ENCODE measurements at places on chromosomes 2 and 18.

GRCh38 chr2:200507179-200507578 lies 2.7 kb downstream of the KCTD18 start:
- no peak for DNase-seq

- DNase-seq = no peak
Measured at GRCh38 chr18:35110554-35111485, 69.6 kb downstream of the MAPRE2 start.

DNA sequence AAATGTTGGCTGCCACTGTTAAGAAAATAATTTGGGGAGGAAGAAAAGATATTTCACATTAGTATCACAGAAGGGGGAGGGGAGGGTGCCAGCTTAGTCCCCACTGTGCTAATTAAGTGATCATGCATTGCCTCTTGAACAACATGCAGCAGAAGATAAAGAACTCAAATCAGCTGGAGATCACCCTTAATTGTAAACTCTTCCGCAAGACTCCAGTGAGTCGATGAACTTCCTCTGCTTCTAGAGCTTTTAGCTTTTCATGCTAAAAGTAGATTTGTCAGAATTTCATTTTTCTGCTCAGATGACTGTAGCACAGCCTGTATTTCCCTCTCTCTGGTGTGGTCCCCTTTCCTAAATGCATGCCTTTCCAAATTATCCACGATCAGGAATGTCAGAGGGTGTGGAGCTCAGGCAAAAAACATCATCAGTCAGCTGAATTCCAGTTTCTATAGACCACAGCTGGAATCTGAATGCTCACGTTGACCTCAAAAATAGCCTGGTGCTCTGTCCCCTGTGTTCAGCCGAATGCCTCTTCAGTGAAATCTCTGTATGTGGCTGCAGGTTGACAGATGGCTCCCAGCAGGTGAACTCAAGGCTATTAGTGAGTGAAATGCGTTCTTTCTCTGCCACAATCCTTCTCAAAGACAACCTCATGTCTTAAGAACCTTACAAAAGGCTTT lies 156.8 kb upstream of the UNC80 start:
- DNase-seq = no peak

DNA sequence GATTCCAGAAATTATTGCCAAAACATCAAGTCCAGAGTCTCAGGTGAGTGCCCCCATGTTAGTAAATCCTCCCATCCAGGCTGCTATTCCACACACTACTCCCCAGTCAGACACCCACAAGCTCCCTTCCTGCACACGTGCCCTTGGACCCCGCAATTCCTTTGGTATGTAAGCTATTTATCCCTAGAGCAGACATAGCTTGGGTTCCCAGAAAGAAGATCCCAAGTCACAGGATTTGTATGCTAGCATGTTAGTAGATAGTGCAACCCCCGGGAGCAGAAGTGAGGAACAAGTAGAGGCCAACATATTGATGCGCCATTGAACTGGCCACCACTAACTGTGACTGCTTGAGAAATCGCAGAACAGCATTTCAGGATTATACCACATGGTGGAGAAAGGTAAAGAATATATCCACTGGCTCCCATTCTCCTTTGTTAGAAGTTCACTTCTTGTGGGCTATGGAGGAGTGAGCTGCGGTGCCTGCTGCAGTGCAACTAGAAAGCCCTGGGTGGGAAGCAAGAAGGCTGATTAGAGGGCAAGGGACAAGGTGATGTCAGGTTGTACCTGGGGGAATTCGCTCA lies 137.5 kb upstream of the CHAC2 start:
- DNase-seq = no peak

- no peak for DNase-seq
Measured at GRCh38 chr2:3956892-3957291, 253.5 kb downstream of the DCDC2C start.

DNA sequence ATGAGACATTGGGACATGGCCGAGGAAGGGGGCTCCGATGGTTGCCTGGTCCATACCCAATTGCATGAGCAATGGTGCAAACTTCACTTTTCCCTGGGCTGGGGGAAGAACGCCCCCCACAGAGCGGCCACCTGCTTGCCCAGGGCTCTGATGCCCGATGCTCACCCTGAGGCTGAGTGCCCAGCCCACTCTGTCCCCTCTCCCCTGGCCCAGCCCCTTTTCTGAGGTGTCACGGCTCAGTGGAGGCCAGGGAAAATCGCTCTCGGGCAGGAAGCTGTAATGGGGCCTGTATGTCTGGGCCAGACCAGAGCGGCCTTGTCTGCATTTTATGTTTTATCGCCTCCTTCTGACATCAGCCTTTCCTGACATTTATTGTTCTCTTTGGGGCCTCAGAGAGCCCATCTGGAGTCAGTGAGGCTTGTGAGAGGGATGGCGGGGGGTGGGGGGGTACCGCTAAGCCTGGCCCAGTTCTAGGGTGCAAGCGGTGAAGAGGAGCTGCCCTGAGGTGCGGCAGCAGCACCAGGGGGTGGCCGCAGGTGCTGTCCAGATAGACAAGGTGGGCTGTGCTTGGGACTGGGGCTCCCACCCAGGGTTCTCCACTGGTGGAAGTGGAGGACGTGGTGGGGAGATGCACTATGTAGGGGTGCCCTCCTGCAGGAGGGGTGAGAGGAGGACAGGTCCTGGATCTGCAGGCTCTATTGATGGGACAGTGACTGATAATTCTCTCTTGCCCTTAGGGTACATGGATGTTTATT lies 46.2 kb downstream of the INHBB start:
- no peak for DNase-seq

GRCh38 chr2:182191061-182191460 lies 205.4 kb downstream of the PPP1R1C start:
- DNase-seq = no peak

GRCh38 chr2:231312066-231312465 lies 83.4 kb upstream of the B3GNT7 start:
- DNase-seq = no peak

DNA sequence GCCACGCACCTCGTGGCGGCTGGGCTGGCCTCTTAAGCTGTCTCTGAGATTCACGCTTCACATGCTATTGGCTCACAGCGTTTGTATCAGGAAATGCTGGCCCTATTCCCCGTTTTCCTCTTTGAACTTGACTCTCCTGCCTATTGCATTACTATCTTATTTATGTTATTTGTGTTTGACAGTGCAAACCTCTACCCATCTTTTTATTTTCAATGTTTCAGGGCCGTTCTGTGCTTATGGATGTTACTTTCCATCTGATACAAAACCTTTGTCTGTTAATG lies 149.9 kb upstream of the TWIST2 start:
- DNase-seq = no peak

DNA sequence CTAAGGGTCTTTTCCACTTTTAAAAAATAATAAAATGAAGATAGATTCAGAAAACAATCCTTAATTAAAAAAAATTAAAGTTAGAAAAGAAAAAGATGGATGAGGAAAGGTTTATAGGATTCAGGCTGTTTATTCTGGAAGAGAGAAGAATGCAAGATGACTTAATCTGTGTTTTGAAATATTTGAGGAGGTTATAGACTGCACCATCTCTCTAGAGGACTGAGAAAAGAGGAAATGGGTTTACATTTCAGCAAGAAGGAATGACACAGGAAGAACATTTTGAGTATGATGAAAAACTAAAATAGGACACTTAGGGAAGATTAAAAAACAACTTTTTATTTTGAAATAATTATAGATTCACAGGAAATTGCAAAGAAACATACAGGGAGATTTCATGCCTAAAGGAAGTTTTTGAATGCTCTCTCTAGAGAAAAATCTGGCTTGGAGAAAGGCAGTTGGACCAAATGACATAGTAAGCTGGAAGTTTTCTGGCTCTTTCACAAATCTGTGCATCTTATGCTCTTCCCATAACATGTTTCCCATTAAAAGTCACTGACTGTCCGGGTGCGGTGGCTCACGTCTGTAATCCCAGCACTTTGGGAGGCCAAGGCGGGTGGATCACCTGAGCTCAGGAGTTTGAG lies 75.0 kb downstream of the CERS6 start:
- no peak for DNase-seq

DNA sequence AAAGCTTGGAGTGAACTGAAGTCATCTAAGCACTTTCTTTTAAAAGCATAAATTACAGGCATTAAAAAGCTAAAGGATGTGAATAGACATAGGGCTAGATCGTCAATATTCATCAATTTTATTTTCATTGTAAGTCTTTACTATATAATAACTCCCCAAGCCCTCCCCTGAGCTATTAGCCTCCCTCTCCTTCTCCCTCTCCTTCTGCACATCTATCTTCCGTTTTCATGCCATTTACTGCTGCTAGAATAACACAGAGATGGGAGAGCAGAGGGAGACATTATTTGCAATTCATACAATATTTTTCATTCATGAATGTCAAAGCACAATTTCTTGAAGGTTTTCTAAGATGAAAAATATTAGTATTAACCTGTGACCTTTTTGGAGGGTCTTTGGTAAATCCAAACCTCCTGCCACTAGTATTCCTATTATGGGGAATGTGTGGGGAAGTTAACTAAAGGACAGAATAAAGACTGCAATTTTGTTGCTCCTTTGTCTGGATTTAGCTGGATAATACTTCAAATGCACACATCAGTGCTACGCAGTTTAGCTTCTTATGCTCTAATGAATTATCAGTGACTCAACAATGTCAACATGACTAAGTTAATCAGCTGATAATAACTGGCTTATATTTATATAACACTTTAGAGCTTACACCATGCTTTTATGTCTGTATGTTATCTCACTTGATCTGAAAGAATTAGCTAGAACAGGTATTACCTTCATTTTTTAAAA lies 28.2 kb upstream of the MFF start:
- no peak for DNase-seq

GRCh38 chr2:46982351-46983064 lies 66.9 kb upstream of the MCFD2 start:
- DNase-seq = no peak

DNA sequence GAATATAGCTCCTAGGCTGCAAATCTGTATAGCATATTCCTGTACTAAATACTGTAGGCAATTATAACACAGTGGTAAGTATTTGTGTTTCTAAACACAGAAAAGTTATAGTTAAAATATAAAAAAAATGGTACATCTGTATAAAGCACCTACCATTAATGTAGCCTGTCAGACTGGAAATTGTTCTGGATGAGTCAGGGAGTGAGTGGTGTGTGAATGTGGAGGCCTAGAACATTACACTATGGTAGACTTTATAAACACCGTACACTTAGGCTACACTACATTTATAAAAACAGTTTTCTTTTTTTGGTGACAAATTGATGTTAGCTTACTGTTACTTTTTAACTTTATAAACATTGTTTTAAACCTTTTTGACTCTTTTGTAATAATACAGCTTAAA lies 226.3 kb downstream of the CCDC85A start:
- no peak for DNase-seq

GRCh38 chr2:119698246-119698645 lies 19.2 kb downstream of the TMEM177 start:
- no peak for DNase-seq

DNA sequence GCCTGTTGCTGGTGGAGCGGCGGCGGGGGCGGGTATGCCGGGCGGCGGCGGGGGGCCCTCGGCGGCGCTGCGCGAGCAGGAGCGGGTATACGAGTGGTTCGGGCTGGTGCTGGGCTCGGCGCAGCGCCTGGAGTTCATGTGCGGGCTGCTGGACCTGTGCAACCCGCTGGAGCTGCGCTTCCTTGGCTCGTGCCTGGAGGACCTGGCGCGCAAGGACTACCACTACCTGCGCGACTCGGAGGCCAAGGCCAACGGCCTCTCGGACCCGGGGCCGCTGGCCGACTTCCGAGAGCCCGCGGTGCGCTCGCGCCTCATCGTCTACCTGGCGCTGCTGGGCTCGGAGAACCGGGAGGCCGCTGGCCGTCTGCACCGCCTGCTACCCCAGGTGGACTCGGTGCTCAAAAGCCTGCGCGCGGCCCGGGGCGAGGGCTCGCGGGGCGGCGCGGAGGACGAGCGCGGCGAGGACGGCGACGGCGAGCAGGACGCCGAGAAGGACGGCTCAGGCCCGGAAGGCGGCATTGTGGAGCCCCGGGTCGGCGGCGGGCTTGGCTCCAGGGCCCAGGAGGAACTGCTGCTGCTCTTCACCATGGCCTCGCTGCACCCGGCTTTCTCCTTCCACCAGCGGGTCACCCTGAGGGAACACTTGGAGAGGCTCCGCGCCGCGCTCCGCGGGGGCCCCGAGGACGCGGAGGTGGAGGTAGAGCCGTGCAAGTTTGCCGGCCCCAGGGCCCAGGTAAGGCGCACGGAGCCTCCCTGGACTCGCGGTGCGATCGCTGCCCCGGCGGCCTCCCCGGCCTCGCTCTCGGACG lies 1.0 kb downstream of the ZCCHC2 start:
- DNase-seq = no peak

- DNase-seq = no peak
Measured at GRCh38 chr2:133420788-133421187, 147.5 kb downstream of the NCKAP5 start.

DNA sequence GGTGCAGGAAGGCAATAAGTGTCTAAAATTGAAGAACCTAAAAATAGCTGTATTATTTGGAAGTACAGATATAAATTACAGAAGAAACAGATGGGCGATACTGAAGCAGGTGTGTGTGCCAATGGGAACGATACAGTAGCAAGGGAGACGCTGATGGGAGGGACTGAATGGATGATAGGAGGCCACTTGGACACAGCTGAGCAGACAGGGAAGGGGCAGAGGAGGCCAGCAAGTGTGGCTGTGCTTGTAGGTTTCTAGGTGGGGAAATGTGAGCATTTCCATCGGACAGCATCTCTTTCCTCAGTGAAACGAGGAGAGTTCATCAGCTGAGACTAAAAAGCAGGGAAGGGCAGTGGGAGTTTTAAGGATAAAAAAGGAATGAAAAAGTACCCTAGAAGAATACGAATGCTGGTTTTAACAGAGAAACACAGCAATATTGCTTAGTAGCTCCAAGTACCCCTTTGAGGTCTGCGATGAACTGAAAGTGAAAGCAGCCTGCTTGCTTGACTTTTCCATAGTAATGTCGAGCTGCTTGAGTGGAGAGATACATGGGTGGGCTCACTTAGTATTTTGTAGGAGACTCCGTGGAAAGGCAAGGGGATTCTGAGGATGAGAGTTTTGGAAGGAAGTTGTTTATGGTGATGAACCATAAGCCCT lies 91.7 kb upstream of the EPC2 start:
- no peak for DNase-seq

DNA sequence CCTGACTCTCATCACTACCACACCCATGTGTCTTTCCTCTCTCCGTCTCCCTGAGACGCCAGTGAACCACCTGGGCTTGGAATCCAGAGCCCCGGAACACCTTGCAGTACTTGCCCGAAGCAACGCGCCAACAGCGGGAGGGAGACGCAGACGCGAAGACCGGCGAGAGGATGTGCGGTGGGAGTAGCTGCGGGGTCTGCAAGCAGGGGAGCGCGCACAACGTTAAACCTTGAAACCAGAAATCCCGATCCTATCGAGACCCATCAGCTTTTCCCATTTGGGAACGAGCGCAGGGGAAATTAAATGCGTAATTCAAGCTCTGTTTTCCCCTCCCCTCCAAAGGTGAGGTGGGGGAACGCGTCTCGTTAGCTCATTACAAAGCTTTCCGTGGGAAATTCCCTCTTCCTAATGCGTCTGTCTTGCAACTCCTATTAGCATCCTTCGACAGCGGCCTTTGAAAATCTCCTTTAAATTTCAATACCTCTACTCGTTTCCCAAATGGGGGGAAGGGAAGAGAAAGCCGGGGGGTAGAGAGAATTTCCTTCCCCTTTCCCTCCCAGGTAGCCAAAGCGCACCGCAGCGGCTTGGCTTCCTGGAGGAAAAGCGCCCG lies 421 bp upstream of the CNTNAP5 start:
- DNase-seq = no peak
